ENCODE measurements at places on chromosomes 13 and 19.

DNA sequence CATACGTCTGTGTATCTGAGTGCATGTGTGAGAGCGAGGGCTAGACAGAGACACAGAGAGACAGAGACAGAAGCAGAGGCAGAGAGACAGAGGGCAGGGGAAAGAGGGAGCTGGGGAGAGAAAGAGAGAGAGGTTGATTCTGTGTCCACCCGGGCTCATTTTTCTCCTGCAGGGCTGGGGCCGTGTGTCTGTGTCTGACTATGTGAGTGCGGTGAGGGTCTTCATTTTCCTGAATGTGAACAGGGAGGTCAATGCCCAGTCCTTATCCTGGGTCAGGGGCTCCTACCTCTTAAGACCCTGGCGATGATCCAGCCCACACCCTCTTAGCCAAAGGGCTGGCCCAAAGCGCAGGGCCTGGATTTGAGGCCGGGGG lies 17.7 kb downstream of the LRRC4B start:
- DNase-seq = no peak

GRCh38 chr13:43469791-43470190 lies 317.0 kb downstream of the ENOX1 start:
- no peak for DNase-seq

DNA sequence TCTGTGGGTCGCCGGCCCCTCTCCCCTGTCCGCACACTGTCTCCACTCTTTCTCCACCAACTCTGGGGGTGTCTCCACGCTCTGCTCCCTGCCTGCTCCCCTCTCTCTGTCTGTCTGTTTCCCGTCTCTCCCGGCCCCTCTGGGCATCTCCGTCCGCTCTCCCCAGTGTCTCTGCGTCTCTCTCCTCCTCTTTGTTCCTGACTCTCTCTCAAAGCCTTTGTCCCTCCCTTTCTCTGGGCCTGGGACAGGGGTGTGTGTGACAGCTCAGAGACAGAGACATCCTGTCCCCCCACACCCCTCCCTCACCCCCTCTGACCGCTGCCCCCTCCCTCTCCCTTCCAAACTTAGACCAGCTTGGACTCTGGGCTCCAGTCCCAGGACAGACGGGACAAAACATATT lies 668 bp upstream of the SBK3 start:
- DNase-seq = no peak

- DNase-seq = peak; percentile 19
These were observed 21.8 kb downstream of the RFXAP start for GRCh38 chr13:36840718-36841250.

GRCh38 chr19:44303320-44303719 lies 1.5 kb downstream of the ZNF235 start:
- no peak for DNase-seq

DNA sequence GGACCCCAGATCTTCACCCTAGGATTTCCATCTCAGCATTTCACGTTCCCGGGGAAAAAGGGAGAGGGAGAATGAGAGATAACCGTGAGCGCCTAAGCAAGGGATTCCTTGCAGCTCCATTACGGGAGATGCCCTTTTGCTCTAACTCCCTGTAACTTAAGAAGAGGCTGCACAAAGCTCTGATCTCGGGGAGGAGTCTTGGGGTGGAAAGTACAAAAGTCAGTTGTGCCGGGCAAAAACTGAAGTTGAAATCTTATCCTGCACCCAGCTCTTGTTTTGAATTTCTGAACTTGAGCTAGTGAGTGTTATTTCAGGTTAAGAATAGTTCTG lies 256.4 kb upstream of the SOX21 start:
- no peak for DNase-seq

GRCh38 chr19:34323433-34324204 lies 41.4 kb upstream of the GPI start:
- no peak for DNase-seq

DNA sequence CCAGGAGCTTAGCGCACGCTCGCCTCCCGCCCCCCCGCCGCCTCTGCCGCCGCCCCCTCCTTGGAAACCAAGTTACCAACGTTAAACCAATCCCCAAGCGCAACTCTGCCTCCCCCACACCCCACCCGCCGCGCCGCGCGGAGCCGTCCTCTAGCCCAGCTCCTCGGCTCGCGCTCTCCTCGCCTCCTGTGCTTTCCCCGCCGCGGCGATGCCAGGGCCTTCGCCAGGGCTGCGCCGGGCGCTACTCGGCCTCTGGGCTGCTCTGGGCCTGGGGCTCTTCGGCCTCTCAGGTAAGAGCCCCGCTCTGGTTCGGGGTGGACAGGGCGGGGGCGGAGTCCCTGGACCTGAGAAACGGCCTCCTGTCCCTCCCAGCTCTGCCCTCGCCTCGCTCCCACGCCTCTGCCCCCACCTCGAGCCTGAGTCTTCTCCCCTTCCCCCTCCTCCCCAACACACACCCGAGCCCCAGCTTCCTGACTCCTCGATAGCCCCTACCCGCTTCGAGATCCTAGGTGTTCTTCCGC lies at the start of gene ICAM5:
ICAM5 (plus strand) TSS at position 117 of the 521 bp plus-strand sequence; CDS start at position 209, 92 bp downstream.
- no peak for DNase-seq

- no peak for DNase-seq
These were observed 3.0 kb downstream of the TTYH1 start for GRCh38 chr19:54418030-54418929.

GRCh38 chr19:4795400-4795799 lies 3.9 kb downstream of the FEM1A start:
- DNase-seq = no peak

DNA sequence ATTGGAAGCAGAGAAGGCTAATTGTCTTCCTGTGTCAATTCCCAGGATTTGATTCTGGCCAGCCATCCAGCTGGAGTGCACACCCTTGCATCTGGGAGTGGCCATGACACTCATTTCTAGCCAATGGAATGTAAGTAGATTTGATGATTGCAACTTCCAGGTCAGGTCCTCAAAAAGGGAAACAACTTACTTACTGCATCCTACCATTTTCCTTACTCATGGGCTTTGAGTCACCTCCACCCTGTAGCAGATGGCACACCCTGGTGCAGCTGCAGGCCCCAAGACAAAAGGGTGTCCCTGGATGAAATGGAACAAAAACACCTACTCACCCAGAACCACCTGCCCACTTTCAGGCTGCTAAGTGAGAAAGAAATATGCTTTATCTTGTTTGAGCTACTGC lies 27.3 kb upstream of the MPHOSPH8 start:
- DNase-seq = no peak

GRCh38 chr19:38251564-38252051 lies 4.6 kb downstream of the PPP1R14A start:
- DNase-seq = no peak

DNA sequence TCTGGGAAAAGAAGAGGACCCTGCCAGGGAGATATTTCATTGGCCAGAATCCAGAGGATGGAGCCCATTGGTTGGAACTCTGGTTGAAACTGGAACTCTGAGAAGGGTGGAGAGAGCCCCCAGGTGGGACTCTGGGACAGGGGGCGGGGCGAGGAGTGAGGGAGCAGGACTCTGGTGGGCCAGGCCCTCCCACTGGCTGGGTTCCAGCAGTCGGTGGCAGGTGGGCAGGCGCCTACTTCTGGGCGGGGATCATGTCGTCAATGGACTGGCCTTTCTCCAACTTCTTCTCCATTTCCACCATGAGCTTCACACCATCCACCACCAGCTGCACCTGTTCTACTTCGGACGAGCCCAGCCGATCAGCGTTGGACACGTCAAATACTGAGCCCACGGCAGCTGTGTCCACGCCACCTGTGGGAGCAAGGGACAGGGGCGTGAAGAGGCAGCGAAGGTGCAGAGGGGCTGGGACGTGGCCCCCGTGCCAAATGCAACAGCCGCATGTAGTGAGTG lies 16.1 kb downstream of the CKM start:
- peak; percentile 61 for DNase-seq

GRCh38 chr13:103884101-103884723 lies 818.0 kb upstream of the SLC10A2 start:
- DNase-seq = no peak

DNA sequence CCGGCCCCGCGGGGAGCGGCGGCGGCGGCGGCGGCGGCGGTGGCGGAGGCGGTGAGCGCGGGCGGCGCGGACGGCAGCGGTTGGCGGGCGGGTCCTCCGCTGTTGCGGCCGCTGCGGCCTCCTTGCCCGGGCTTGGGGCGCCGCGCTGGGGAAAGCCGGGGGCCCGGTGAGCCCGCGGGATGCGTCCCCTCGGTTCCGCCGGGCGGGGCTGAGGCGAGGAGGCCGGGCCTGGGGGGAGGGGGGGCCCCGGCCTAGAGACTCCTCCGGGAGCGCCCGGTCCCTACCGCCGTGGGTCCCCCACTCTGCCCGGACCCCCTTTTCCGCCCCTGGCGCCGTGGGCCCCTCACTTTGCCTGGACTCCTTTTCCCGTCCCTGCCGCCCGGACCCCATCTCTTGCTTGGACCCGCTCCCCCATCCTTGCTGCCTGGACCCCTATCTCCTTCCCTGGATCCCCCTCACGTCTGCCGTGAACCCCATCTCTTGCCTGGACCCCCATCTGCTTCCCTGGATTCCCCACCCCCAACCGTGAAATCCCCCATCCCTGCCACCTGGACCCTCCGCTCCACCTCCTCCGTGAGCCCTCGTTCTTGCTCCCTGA lies 28.6 kb upstream of the NDUFS7 start:
- DNase-seq = no peak

- DNase-seq = no peak
These were observed 7.8 kb upstream of the SYCN start for GRCh38 chr19:39211731-39212374.

DNA sequence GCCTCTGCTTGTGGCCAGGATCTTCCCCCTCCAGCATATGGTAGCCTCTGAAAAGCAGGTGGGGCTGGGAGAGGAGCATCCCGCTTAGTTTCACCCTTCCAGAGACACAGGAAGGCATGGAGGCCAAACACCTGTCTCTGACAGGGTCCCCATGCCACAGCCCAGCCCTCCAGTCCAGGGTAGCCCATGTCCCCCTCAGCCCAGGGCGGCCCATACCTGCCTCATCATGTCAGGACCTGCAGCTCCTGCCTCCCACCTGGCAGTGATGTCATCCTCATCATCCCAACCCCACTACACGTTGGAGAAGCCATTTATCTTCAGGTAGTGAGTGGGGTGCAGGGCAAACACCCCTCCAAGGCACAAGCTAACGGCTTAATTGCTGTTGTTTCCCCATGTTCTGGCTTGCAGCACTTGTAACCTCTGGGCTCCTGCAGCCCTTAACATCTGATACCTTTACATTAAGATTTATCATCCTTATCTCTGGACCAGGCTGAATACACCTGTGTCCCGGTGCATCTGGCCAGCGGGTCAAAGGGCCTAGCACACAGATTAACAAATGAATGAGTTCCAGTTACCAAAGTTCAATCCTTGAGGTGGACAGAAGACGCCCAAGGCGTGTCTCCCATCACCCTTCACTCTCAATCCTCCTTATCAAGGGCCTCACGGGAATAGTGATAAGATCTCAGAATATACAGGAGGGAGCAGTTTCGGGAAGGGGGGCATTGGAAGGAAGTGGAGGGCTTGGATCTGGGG lies 22.2 kb downstream of the ZNF175 start:
- DNase-seq = no peak

GRCh38 chr13:94709001-94709834 lies 3.1 kb downstream of the SOX21 start:
- DNase-seq = peak; percentile 18

DNA sequence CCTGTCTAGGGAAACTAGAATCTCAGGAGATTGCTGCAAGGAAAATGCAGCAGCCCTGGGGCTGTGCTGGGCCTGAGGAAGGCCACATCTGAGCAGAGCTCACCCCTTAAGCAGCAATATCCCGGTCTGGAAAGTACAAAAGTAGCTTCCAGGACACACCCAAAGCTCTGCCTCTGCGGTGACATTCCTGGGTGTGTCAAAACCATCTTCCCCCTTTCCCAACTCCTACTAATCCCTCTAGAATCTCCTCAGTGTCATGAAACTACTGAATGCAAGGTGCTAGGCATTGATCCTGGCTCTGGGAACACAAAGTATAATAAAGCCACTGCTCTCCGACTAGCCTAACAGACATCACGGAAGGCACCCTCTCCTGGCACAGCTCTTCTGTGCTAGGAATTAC lies 5.0 kb downstream of the PBX4 start:
- DNase-seq = no peak

GRCh38 chr13:63838366-63839110 lies 2422.9 kb upstream of the PCDH20 start:
- no peak for DNase-seq

DNA sequence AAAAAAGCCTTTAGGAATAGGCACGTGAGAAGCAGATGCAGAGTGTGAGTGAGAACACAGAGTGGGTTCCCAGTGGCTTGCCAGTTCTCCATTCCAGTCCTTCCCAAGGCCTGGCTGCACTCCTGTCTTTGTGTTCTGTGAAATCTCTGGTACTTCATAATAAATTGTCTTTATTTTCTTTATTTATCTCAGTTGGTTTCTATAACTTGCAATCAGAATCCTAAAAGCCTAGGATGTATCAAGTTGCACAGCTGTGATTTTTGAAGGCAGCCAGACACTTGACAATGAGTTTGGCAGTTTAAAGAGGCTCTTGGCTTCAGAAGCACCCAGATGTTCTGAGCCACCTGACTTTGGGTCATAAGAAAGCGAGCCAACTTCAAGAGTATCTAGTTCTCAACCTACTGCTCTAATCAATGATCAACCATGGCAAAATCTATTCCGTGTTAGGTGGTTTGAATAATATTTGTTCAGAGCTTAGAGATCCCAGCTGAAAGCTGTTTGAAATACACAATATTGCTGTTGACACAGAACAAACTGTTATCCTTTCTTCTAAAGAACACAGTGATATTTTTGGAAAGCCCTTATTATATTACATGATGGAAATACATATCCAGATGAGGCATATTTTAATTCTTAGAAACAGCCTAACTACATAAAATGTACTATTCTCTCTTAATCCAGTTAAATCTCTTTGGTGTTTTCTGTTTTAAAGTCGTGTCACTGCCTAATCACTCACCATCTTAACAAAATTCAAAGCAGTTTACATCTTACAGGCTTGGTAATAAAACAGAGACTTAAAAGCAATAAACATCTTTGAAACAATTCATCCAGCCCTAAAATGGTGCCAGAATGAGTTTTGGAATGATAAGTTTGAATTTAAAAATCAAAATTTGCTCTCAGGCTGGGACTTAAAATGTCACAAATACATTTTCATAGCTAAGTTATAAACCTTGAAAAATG lies 483.0 kb upstream of the NBEA start:
- DNase-seq = no peak

Data from DMS153 (cell line).